NCI-H146 (cell line): ENCODE measurements at places on chromosomes 5 and 9.

DNA sequence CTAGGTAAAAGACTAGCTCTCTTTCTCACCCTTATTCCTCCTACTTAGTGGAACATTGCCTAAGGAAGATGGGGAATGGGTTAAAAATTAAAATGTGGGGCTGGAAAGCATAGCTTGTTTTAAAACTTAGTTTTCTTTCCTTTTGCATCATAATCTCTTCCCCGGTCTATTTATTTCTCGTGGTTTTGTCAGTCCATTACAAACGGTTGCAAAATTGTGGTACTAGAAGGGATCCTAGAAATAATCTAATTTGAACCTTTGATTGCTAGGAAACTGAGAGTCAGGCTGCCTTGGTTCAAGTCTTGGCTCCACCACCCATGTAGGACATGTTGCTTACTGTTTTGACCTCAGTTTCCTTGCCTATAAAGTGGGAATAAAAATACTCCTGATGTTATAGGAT lies 1.3 kb downstream of the IL31RA start:
- no peak for DNase-seq

DNA sequence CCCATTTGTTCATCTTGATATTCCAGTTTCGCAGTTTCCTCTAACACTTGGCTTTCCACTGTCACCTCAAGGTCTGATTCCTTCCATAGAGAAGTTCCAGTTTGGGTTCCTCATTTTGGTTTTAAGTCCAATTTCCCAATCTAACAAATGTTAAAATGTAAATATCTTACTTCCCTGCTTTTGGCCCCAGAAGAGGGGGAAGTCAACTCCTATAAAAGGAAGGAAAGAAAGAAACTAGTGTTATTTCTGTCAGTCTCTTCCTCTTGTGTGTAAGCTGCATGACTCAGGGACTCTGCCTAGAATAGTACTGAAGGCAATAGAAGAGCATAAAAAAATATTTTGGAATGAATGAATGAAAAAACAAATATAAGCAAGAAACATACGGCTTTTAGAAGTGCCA lies 127.5 kb upstream of the CCNG1 start:
- no peak for DNase-seq

GRCh38 chr5:133265720-133266526 lies 214.1 kb downstream of the HSPA4 start:
- no peak for DNase-seq

DNA sequence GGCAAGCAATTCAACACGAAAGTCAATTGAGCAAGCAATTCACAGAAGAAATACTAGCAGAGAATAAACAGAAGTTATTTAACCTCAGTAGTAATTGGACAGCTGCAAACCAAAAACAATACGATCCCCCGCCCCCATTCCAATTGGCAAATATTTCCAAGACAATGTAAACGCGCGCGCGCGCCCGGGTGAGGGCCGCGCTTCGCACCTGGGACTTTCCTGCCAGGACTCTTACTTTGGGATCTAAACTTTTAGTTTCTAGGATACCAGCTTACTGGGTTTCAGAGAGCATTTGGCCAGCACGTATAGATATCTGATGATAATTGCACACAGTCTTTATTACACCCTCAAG lies 8.6 kb downstream of the RUFY1 start:
- DNase-seq = peak; percentile 75

GRCh38 chr5:53557386-53557785 lies 3.1 kb upstream of the NDUFS4 start:
- DNase-seq = no peak

GRCh38 chr5:31273631-31274378 lies 80.3 kb downstream of the CDH6 start:
- no peak for DNase-seq

- no peak for DNase-seq
Observed at GRCh38 chr5:102241809-102242421, 54.2 kb downstream of the SLCO4C1 start.

DNA sequence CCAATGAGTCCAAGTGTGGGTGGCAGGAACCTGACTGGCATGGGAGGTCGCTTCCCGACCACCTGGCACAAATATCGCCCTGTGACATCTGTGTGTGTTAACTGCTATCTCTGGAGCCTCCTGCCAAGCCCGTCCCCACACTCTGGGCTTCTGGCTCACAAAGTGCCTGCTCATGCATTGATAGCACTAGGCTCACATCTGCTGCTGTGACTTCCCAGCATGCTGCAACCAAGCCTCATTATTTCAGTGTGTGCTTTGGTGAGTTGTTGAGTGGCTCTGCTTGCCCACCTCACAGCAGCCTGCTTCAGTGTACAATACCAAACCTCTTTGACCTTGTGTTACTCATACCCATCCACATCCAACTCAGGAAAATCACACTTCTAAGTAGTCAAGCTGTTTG lies 139.8 kb downstream of the APBA1 start:
- peak; percentile 71 for DNase-seq

DNA sequence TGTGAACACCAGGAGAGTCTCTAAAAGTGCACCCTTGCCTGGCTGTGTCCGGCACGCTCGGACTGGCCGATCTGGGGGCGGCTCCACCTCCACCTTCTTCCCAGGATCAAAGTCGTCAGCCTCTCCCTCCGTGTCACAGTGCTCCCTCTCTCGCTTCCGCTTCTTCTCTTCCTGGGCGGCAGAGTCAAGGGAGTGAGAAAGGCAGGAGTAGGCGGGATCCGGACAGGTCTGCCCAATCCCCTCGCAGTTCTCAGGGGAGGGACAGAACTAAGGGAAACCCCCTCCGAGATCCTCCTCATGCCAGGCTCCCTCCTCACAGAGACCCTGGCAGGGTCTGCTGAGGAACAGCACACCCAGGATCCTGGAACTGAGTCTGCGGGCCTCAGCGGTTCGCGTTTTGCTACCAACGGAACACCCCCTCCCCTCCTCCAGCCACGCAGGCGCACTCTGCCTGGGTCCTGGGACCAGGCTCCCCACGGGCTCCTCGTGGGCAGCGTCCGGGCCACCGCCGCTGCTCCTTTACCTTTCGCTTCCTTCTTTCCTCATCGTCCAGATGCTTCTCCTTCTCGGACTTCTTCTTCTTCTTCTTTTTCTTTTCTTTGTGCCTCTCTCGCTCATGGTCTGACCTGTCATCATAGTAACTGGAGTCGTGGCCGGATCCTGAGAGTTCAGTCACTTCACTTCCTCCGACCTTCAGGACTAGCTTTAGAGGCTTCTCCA lies 1.3 kb downstream of the BRD9 start:
- no peak for DNase-seq

GRCh38 chr9:30015073-30015472 lies 2369.4 kb upstream of the ACO1 start:
- DNase-seq = no peak
